ENCODE measurements at places on chromosomes 16 and 17.

DNA sequence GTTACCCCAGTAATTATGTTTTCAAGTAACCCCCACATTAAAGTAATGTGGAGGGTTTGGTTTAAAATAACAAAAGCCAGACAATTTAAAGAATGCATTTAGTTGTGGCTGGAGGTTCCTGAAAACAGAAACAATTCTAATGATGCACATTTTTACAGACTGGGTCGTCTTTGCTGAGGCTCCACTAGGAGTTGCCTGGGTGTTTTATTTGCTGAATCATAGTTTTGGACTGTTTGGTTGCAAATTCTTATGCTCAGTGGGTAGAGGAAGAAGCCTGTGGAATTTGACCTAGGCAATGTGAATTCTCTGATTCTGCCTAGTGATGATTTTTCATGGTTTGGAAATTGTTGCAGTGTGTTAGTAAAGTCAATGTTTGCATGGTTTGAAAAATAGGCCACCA is 16.3 kb downstream of the SHISA9 start:
- no peak for DNase-seq

DNA sequence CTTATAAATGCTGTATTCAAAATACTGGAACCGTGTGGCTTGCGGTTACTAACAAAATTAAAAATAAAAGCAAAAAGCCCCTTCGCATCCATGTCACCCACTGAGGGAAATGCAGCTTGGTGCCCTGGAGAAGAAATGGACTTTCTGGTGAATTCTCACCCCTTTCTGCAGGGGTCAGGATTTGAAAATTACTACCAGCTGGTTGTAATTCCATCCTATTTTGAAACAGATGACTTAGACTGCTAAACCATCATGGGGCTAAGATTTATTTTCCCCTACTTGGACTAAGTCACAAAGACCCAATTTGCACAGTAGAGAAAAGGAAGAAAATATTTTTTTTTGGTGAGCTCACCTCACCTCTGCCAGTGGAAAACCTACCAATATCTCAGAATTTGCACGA is 111.4 kb upstream of the MYOCD start:
- no peak for DNase-seq

GRCh38 chr17:73066148-73066884 is 26.2 kb downstream of the SLC39A11 start:
- no peak for DNase-seq

- no peak for DNase-seq
Measured at GRCh38 chr17:48523010-48523409, 7.8 kb downstream of the HOXB1 start.

DNA sequence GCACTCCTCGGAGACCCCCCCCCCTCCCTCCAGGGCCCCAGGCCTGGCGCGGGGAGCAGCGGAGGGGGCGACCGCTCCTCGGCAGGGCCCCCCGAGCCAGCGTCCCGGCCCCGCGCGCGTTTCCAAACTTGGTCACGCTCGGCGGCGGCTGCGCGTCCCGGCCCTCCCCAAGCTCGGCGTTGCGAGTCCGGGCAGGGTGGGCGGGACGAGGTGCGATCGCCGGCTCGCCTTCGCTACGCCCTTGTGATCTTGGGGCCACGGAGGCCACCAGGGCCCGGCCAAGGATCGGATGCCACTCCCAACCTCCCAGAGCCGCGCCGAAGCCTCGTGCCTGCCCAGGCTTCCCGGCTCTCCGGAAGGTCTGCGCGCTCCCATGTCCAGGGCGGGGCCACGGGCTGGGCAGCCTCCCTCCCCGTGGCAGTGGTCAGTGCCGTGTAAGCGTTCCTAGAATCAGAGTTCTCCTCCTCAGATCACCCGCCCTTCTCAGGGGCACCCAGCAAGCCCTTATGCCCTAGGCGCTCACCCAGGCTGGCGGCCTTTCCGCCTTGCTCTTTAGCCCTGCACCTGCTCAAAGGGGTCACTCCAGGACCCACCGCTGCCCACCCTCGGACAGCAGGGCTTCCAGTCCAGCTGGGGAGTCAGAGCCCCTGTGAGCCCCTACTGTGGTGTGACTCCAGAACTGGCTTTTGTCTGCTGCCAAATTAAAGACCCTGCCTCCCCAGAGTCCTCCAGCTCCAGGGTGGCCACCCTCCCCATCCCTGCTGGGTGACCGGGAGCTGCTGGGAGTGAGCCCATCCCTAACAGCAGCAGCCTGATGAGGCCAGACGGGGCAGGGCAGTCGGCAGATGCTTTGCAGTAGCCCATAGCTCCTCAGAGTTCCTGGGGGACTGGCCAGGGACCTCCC is 12.2 kb upstream of the MRPS23 start:
- no peak for DNase-seq

DNA sequence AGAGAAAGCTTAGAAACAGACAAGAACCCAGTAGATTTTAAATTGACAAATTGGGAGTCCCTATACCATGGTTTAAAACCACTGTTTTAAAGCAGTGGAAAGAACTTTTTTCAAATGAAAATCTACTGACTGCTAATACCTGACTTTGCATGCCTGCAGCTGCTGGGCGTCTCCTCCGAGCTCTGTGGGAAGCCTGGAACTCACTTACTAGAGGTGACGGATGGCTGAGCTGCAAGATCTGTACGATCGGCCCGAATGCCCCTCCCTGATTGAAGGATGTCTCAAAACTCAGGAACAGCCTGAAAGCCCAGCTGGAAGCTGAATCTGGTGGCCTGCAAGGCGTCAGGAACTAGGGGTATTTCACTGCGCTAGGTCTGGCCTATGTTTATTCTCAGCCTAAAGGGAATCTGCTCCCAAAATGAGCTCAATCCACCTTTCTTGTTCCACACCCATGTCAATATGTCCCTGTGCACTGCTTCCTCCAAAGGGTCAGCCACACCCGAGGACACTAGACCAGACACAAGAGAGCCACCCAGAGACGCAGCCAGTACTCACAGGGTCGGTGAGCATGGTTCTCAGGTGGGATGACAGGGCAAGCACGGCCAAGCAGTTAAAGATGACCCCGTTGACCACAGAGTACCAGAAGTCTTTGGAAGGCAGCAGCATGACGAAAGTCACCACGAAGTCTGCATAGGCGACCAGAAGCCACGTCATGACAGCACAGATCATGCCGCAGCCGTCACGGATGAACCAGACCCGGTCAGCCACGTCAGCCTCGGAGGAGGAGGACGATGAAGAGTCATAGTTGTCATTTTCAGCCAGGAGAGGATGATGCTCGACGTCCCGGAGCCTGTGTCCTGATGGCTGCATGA is 21.4 kb downstream of the ZDHHC7 start:
- DNase-seq: no peak

DNA sequence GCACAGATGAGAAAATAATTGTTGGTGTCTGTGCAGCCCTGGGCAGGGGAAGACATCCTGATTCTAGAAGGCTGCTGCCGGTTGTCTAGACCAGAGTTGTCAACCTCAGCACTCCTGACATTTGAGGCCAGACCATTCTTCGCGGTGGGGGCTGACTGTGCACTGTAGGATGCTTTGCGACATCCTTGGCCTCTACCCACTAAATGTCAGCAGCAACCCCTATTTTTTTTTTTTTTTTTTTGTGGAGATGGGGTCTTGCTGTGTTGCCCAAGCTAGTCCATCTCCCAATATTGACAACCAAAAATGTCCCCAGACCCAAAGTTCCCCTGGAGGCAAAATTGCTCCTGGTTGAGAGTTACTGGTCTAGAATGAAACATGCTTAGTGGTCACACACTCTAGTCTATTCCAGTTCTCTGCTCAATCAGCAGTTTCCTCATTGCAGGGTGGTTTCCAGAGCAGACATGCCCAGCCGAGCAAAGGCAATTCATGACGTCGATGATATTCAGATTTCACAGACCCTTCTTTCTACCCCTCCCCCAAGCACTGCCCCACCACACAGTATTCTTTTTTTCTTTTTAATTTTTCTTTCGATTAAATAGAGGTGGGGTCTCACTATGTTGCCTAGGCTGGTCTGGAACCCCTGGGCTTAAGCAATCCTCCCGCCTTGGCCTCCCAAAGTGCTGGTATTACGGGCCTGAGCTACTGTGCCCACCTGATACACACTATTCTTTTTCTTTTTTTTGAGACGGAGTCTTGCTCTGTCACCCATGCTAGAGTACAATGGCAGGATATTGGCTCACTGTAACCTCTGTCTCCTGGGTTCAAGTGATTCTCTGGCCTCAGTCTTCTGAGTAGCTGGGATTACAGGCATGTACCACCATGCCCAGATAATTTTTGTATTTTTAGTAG is 9.0 kb downstream of the C17orf99 start:
- DNase-seq: no peak

DNA sequence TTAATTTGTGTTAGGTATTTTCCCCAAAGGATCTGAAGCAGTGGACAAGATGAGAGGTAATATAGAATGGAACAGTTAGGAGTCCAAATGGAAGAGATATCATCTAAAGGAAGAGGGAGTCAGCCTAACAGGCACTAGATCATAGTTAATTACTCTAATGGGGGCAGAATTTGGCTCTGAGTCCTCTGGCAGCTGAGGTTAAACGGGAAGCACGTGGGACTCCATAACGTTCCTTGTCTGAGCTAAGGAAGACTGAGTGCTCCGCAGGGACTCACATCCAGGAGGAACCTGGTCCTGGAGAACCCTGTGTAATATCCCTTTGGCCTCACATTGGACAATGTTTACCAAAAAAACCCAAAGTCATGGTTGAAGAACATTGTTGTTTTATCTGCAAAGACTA is 46.6 kb upstream of the TEX2 start:
- DNase-seq: no peak

DNA sequence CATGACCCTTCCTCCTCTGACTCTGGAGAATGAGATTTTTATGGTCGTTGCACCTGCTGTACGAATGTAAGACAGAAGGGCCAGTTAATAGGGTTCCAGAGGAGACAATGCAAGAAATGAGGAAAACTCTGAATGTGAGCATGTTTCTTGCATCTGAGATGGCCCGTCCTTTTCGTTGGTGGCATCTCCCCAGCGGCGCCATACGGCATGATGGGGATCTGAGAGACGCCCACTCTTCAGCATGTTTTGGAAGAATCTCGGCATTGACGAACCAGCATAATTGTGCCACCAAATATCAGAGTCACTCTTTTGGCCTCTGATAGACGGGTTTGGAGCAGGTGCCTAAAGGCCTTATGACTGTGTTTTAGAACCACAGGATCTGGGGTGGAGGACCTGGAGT is 126.5 kb upstream of the RCVRN start:
- no peak for DNase-seq
